ENCODE measurements at places on chromosomes 5 and 9. TPM values are rescaled to one million over a fixed set of nuclear protein-coding genes. Genes with fewer than 3 reads are reported as not detected.

DNA sequence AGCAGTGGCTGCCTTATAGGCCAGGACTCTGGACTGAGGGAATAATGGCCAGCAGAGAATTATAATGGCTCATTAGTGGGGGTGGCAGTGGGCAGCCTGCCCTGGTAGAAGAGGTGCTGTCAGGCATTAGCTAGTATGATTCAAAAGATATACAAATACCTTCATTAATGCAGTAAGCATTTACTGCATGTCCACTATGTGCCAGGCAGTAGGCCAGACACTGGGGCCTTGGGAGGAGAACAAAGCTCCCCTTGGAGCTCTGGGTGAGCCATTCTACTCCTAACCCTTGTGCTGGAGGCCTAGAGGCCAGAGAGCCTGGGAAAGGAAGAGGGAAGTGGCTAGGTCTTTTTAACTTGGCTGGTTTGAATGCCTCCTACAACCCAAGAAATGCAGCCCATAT, 2.0 kb upstream of the GARNL3 start:
- no peak for DNase-seq

DNA sequence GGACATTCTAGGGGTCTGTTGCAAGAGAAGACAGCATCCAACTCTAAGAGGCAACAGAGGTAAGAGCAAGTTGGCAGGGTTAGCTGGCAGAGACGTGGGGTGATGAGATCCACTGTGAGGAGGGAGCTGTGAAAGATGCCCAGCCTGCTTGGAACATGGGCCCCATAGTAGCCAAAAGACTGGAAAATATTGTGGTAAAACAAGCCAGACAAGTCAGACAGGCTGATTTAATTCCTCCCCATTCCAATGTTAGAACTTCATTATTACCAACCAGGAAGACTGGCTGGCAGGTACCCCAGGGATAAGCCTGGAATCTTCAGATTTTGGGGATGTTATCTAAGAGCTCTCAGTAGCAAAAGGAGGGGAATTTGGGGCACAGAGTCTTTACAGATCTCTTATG, 181.3 kb downstream of the SEC61B start:
- DNase-seq, result no peak

DNA sequence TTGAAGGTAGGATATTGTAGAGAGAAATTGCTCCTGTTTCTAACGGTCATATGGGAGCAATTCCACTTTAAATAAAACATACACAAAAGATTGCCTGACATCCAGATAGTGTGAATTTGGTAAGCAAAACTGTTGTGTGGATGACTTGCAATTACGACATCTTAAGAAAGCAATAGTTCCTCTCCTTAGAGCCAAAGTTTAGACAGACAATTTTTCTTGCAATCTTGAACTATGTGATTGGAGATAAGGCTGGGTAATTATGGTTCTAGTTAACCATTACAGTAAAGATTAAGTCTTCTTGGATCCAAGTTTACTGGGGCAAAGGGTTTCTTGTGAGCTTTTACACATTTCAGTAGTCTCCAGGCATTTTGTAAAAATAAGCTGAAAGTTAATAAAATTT, 1080.6 kb upstream of the CDH6 start:
- no peak for DNase-seq

DNA sequence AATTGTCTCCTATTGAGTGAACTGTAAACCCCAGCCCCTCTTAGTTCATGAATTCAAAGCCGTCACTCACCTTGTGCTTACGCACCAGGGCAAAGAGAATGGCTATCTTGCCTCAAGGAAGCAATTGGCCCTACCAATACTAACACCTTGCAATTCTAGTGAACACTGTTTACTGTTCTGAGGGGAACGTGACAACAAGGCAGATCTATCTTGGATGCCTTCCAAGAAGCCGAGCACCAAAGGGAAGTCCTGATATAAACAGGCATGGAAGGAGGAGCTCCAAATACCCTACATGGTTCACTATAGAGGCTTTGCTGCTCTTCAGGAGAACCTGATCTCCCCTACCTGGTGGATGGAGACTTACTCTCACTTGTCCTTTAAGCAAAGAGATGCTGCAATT, 1.7 kb upstream of the PLPPR1 start:
- DNase-seq, result no peak

TRPM6 gene
- 1.3 TPM for total RNA-seq

CORO2A gene
- 2.8 TPM for total RNA-seq

- DNase-seq, result no peak
Observed at GRCh38 chr9:121169094-121169601, 32.5 kb downstream of the RAB14 start.

- DNase-seq, result no peak
Observed at GRCh38 chr5:120098902-120099535, 365.1 kb upstream of the PRR16 start.

ECSCR gene
- total RNA-seq, result 34.3 TPM

DNA sequence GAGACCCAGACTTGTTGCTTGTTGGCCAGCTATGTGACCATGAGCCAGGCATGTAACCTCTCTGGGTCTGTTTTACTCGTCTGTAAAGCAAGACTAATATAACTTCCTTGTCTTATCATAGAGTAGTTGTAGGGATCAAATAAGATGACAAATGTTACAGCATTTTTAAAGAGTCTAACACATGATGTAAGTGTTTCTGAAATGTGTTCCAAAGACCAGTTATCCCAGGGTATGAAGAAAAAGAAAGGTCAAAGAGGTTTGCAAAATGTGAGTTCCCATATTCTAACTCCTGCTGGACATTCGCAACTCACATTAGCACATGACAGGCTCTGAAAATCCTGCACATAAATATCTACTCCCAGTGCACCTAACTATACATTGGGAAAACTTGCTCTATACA, 28.5 kb upstream of the MATR3 start:
- no peak for DNase-seq

- no peak for DNase-seq
Observed at GRCh38 chr5:110903966-110904365, 165.2 kb downstream of the SLC25A46 start.

DNA sequence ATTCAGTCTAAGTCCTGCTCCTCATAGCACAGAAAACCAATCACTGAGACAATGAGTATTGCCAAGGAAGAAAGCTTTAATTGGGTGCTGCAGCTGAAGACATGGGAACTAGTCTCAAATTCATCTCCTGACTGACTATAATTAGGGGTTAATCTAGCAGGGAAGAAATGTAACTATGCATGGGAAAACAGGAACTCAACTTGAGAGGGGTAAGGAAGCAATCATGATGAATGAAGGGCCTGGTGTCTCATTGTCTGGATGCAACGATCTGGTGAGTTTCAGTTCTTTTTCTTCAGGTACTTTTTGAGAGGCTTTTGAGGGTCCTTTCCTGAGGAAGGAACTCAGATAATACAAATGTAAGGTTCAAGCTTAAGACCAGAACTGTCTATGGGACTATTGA, 24.0 kb upstream of the OCLN start:
- DNase-seq, result no peak

ADAMTS2 gene
- 61.9 TPM for total RNA-seq

DNA sequence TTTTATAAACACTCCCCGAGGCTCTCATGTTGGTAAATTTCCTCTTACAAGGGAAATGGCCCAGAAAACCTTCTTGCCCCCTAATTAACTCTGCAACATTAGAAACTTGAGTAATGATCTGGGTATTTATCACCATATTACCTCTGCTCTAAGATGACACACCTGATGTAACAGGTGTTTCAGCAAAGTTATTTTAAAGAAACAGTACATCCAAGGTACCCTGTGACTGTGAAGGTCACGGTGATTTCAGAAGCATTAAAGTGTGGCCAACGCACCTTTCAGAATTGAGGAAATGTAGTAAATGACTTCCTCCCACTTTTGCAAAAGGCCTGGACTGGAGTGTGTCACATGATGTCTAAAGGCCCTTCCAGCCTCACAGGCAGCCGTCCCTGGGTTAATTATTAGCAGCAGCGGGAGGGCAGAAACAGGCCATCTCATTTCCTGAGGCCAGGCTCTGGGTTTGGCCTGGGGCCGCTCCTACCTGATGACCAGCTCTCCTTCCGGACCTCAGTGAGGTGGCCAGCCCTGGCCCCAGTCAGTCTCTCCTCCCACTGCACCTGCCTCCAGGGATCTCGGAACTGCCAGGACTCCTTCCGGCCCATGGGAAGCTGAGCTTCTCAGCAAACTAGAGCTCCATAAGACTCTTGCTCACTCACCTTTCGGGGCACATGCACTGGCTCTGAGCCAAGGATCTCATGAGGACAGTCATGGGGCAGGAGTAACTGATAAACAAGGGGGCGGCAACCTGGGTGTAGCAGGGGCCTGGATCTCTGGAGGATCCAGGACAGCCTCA, 20.7 kb downstream of the PTPN3 start:
- no peak for DNase-seq

DNA sequence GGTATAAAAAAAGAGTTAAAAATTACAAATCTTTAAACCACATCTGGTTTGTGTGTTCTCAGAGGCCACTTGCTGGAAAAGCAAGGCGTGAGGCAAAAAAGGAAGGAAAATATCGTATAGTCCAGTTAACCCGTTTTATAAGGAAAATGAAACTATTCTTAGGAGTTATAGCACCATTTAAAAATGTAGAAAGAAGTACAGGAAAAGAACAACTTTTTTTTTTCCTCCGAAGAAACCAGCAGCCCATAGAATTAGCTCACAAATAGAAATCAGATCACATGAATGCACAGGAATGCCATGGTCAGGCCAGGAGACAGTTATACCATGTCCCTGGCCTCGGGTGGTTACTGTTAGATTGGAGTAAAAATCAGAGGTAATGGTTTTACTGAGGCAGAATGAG, 241.6 kb downstream of the FBXL7 start:
- no peak for DNase-seq

GRCh38 chr9:35867538-35867937, 2.7 kb downstream of the OR13J1 start:
- DNase-seq, result no peak
